ENCODE measurements at places on chromosomes 6 and 20. TPM values are rescaled to one million over a fixed set of nuclear protein-coding genes. Genes with fewer than 3 reads are reported as not detected.

The KHDRBS2 gene
- not detected for total RNA-seq

The MUC22 gene
- not detected for total RNA-seq

The OR2B6 gene
- 0.35 TPM for total RNA-seq

The TTK gene
- 37.9 TPM for total RNA-seq

The CFAP206 gene
- total RNA-seq, result not detected

The BANF2 gene
- total RNA-seq, result not detected

The SPATS1 gene
- total RNA-seq, result not detected

The SLC17A3 gene
- total RNA-seq, result 1.7 TPM

The CASS4 gene
- total RNA-seq, result 3.5 TPM

The NCOA5 gene
- 19.2 TPM for total RNA-seq

The POM121L2 gene
- total RNA-seq, result not detected

The NOX3 gene
- total RNA-seq, result not detected

The DEFB132 gene
- total RNA-seq, result not detected

The PDSS2 gene
- 12.1 TPM for total RNA-seq

The HLA-DQB2 gene
- total RNA-seq, result 0.60 TPM

The NINL gene
- total RNA-seq, result 4.8 TPM

The DPPA5 gene
- total RNA-seq, result not detected

The FNDC11 gene
- total RNA-seq, result 0.67 TPM

The IER3 gene
- total RNA-seq, result 197 TPM

The IMPG1 gene
- not detected for total RNA-seq

The PPP1R3G gene
- total RNA-seq, result 0.05 TPM

The EBF4 gene
- 8.9 TPM for total RNA-seq

The HTR1E gene
- total RNA-seq, result not detected

The ADGRF4 gene
- total RNA-seq, result not detected

The LY6G5B gene
- 26.9 TPM for total RNA-seq

The EPPIN gene
- not detected for total RNA-seq

The VAPB gene
- 55.3 TPM for total RNA-seq

The PGC gene
- not detected for total RNA-seq

The FGD2 gene
- 1.4 TPM for total RNA-seq

The C20orf204 gene
- total RNA-seq, result 28.6 TPM

The BACH2 gene
- 111 TPM for total RNA-seq

The ZNF391 gene
- total RNA-seq, result 3.9 TPM

The MYCT1 gene
- total RNA-seq, result not detected

The TXLNB gene
- total RNA-seq, result 0.19 TPM

The TLDC2 gene
- total RNA-seq, result not detected

The CCN6 gene
- total RNA-seq, result 0.25 TPM

The NNAT gene
- total RNA-seq, result 0.93 TPM

The FOXP4 gene
- total RNA-seq, result 25.9 TPM

The MYT1 gene
- total RNA-seq, result 0.23 TPM

The PNISR gene
- total RNA-seq, result 192 TPM

The DZANK1 gene
- total RNA-seq, result 3.0 TPM

The OPN5 gene
- not detected for total RNA-seq

The AP5S1 gene
- 10.3 TPM for total RNA-seq

The KHDC1 gene
- total RNA-seq, result 3.7 TPM

The SLCO4A1 gene
- total RNA-seq, result 34.6 TPM

The MEA1 gene
- 53.7 TPM for total RNA-seq

The CRISP2 gene
- total RNA-seq, result not detected

The APOM gene
- 6.0 TPM for total RNA-seq

The TEAD3 gene
- total RNA-seq, result 1.9 TPM

The FRK gene
- total RNA-seq, result 0.02 TPM

The ABHD16B gene
- not detected for total RNA-seq

The LINC00237 gene
- total RNA-seq, result 0.49 TPM

The ABT1 gene
- total RNA-seq, result 21.8 TPM

The FAM184A gene
- 18.5 TPM for total RNA-seq

The TBP gene
- total RNA-seq, result 29.0 TPM
